ENCODE measurements at places on chromosomes 6 and 20. TPM values are rescaled to one million over a fixed set of nuclear protein-coding genes. Genes with fewer than 3 reads are reported as not detected.
A peak's percentile ranks its signal among the peaks of the same experiment; 100 is the strongest.

- DNase-seq = no peak
These were observed 95.6 kb downstream of the SNX5 start for GRCh38 chr20:17872959-17873358.

- DNase-seq = peak; percentile 48
These were observed 199.4 kb upstream of the ZNF184 start for GRCh38 chr6:27672113-27672799.

GRCh38 chr6:160965893-160966292 lies 25.7 kb upstream of the MAP3K4 start:
- no peak for DNase-seq

DNA sequence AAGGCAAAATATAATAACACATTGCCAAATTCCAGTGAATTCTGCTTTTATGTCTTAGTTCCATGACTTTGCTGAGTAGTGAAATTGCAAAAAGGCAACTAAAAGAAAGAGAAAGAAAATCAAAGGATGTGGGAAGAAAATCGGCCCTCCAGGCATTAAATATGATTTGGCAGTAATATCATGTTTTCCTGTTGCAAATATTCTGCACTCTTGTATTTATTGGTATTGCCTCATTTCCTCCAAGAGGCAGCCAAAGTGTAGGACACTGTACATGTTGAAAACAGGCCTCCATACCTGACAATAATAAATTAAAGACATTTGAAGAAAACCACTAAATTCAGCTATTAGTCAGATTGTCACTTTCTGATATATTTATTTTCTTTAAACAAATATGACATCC lies 460.0 kb upstream of the NOX3 start:
- no peak for DNase-seq

DNA sequence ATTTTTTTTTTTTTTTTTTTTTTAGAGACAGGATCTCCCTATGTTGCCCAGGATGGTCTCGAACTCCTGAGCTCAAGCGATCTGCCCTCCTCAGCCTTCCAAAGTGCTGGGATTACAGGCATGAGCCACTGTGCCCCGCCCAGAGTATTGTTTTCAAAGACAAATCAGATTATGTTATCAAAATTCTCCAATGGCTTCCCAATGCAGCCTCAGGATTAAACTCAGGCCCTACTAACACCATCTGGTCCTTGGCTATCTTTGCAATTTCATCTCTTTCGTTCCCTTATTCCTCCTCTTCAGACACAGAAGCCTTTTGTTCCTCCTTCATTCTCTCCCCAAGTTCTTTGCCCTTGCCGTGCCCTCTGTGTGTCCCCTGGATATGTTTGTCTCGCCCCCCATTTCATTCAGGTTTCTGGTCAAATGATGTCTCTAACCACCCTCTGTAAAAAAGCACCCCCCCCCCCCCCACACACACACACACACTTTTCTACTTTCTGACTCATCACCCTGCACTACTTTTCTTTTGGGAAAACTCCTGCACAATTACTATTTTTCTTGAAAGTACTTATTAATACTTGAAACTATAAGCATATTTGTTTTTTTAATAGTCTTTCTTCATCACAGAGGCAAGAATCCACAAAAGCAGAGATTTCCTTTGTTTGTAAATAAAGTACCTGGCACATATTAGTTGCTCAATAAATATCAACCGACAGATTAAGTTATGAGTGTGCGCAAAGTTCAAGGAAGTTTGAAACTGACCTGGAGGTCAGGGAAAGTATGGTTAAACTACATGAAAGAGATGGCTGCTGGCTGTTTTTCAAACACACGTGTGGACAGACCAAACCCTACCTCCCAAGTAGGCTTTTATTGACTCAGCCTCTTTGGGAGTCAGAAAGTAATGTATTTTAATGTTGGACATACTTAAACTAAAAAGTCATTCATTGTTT lies 16.7 kb downstream of the BTN1A1 start:
- no peak for DNase-seq

GRCh38 chr6:89009624-89010059 lies 46.2 kb upstream of the RNGTT start:
- DNase-seq = no peak

DNA sequence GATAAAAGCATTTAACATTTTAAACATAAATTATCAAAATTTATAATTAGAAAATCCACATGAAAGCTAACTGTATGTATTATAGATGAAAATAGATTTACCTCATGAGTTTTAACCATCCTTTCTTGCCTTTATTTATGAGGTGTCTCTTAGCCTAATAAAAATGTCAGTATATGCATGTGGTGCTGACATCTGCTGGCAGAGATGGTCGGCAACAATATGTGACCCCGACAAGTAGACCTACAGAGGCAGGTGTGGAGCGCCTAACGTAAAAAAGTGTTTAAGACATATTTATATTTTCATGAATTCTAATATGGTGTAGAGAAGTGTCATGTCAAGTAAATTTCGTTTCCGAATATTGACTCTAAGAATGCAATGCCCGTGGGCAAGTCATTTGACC lies 149.0 kb upstream of the FUT9 start:
- no peak for DNase-seq

- DNase-seq = peak; percentile 52
These were observed 533 bp downstream of the ZFAND3 start for GRCh38 chr6:37819802-37820717.

DNA sequence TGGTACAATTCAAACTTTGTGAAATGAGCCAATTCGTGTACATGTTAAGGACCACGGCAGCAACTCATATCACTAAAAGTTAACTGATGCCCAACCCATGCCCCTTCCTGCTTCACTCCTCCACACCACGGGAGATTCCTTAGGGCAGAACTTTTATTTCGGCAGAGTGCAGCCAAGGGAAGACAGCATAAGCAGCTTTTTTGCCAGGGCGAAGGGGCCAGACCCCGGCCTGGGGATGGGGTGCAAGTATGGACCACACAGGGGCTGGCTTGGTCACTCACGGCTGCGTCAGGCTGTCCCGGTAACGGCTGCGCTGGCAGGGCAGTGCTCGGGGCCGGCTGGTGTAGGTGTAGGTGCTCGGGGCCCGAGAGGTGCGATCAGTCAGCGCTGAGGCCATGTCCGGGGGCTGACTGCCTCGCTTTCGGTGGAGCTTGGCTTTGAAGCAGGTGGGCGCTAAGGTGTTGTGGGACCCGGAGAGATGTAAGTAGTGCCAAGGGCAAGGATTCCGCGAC lies 792 bp downstream of the RSPH3 start:
- no peak for DNase-seq

GRCh38 chr6:90907931-90908655 lies 321.2 kb upstream of the MAP3K7 start:
- DNase-seq = no peak

DNA sequence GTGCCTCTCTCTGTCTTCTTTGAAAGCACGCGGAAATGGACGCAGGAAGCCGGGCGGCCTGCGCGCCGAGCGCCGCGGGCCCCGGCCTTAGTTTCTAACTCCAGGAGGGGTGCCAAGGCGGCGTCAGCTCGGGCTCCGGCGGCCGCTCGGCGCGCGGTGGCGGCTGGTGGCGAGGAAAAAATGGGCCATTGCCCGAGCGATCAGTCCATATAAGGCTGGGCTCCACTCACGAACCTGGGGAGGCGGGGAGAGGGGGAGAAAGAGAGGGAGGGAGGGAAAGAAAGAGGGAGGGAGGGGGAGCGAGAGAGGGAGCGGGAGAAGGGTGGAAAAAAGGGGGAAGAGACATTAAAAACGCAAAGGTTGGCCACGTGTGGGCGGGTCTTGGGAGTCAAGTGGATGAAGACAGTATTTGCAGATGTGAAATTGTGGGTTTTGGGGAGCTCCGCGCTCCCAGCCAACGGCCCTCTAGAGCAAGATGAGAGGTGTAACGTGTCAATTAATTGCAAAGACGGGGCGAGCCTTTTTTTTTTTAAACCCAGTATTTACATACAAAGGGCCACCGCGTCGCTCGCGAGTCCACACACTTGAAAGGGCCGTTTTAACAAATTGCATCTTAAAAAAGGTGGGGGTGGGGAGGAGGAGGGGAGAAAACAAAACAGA lies at the start of gene NKX2-2:
Gene NKX2-2, minus strand, starts transcription at position 184 of the 660 bp plus-strand sequence. CDS start 395 bp downstream, outside the sequence.
- DNase-seq = no peak

- DNase-seq = no peak
These were observed 61.6 kb downstream of the PHACTR2 start for GRCh38 chr6:143739341-143739851.

- no peak for DNase-seq
These were observed 485.4 kb upstream of the MANEA start for GRCh38 chr6:95091823-95092436.

GRCh38 chr6:25329161-25329817 lies 50.1 kb downstream of the CARMIL1 start:
- DNase-seq = no peak

- no peak for DNase-seq
These were observed 210.4 kb downstream of the FOXC1 start for GRCh38 chr6:1820165-1820564.

- no peak for DNase-seq
These were observed 9.6 kb upstream of the SLC2A10 start for GRCh38 chr20:46699651-46700359.

DNA sequence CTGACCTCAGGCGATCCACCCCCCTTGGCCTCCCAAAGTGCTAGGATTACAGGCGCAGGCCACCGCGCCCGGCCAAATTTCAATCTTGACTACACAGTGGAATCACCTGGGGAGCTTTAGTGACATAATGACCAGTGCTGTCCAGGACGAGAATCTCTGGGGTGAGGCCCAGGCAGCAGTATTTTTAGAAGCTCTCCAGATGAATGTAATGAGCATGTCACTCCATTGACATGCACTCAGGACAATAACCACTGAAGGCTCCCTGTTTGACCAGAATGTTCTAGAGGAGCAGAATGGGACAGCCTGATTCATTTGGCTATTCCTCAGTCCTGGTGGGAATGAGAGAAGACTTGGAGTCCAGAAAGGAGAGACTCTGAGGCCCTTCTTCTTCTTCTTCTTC lies 39.2 kb downstream of the SRSF3 start:
- DNase-seq = no peak

GRCh38 chr6:124066269-124066668 lies 262.6 kb downstream of the NKAIN2 start:
- no peak for DNase-seq

DNA sequence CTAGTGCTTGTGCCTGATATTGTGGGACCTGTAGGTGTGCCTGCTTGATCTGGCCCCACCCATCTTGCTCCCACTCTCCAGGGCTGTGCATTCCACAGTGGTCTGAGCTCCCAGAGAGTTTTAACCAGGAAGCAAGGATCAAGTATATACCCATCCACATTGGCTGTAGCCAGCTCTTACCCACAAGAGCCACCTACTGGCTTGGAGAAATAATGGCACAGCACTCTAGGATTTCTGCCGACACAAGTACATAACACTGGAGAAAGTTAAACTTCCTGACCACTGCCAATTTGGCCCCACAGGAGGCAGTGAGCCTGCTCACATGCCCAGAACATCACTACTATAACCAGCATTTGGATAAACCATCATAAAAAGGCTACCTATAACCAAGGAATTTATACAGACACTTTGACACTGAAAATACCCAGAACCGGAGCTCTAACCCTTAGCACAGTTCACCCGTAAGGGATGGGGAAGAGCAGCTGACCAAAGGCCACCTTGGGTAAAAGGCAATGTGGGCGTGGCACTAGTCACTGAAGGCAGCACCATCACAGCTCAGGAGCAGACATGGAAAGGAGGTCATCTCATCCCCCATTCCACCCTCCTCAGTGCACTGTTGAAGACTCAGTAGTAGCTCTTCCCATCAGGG lies 440.4 kb downstream of the BTBD3 start:
- no peak for DNase-seq

DNA sequence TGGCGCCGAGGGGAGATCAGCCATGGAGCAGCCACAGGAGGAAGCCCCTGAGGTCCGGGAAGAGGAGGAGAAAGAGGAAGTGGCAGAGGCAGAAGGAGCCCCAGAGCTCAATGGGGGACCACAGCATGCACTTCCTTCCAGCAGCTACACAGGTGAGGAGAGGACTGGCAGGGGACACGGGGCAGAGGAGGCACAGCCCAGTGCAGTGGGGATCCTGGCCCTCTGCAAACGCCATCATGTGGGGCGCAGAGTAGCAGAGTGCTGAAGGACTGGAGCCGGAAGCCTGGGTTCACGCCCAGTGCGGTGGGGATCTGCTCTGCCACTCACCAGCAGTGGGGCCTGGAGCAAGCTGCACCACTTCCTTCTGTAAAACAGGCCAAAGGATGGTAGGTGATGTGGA lies 41.1 kb upstream of the FANCE start:
- DNase-seq = peak; percentile 21

GRCh38 chr6:16769986-16770376 lies 8.7 kb upstream of the ATXN1 start:
- DNase-seq = no peak

The BCLAF1 gene
- total RNA-seq = 239 TPM

The OPRL1 gene
- total RNA-seq = 0.25 TPM

The TXNDC5 gene
- total RNA-seq = 65.0 TPM

The MEI4 gene
- total RNA-seq = 0.04 TPM

The GTF2H4 gene
- 46.4 TPM for total RNA-seq

The B3GALT4 gene
- 2.1 TPM for total RNA-seq

The ETV7 gene
- total RNA-seq = 2.8 TPM

The OLIG3 gene
- 0.10 TPM for total RNA-seq

The TUBE1 gene
- 30.3 TPM for total RNA-seq

The FOXC1 gene
- not detected for total RNA-seq

The THBD gene
- not detected for total RNA-seq

The SYNE1 gene
- total RNA-seq = 26.7 TPM
